Activated CD8-positive, alpha-beta T cell treated with anti-CD3 and anti-CD28 coated beads, Interleukin-2, amount 10 ng/mL, durations not matched to agents 7 days and 5 days (primary cell): ENCODE measurements at places on chromosomes 4 and X. TPM values are rescaled to one million over a fixed set of nuclear protein-coding genes. Genes with fewer than 3 reads are reported as not detected.

- H3K27me3 ChIP-seq: no peaks in the 10 kb centered on the region
- H3K36me3 ChIP-seq: no peaks in the 10 kb centered on the region
- H3K4me1 ChIP-seq: no peaks in the 10 kb centered on the region
Observed at GRCh38 chr4:149605601-149606378, 209.9 kb downstream of the IQCM start.

GRCh38 chr4:89538886-89539285, 231.3 kb upstream of the GPRIN3 start:
- DNase-seq: no peak
- peaks cover 26% of the 10 kb centered on the region for H3K27me3 ChIP-seq
- no peaks in the 10 kb centered on the region for H3K36me3 ChIP-seq
- no peak overlapping the region for H3K27ac ChIP-seq
- peaks cover 5% of the 10 kb centered on the region for H3K4me1 ChIP-seq

DNA sequence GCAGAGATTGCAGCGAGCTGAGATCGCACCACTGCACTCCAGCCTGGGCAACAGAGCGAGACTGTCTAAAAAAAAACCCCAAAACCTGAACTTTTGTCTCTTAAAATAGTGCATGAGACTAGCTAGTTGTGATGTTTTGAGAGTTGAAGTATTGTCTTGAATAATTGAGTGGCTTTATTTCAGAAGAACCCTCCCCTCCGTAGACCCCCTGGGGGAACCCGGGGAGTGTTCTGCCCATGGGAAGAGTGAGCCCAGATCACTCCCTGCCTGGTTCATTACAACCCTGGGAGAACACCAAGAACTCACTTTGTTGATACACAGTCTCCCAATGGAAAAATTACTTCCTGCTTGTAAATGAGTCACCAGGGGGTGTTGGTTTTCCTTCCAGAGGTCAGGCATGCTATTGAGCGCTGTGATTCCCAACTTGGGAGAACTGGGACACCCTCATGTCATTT, 65.3 kb upstream of the SHISA3 start:
- H3K27me3 ChIP-seq: peaks cover 3% of the 10 kb centered on the region
- H3K4me1 ChIP-seq: no peaks in the 10 kb centered on the region
- DNase-seq: no peak
- no peak overlapping the region for H3K27ac ChIP-seq
- H3K36me3 ChIP-seq: no peaks in the 10 kb centered on the region
- H3K4me3 ChIP-seq: no peak overlapping the region

PRKG2 gene
- 0.23 TPM for total RNA-seq

DNA sequence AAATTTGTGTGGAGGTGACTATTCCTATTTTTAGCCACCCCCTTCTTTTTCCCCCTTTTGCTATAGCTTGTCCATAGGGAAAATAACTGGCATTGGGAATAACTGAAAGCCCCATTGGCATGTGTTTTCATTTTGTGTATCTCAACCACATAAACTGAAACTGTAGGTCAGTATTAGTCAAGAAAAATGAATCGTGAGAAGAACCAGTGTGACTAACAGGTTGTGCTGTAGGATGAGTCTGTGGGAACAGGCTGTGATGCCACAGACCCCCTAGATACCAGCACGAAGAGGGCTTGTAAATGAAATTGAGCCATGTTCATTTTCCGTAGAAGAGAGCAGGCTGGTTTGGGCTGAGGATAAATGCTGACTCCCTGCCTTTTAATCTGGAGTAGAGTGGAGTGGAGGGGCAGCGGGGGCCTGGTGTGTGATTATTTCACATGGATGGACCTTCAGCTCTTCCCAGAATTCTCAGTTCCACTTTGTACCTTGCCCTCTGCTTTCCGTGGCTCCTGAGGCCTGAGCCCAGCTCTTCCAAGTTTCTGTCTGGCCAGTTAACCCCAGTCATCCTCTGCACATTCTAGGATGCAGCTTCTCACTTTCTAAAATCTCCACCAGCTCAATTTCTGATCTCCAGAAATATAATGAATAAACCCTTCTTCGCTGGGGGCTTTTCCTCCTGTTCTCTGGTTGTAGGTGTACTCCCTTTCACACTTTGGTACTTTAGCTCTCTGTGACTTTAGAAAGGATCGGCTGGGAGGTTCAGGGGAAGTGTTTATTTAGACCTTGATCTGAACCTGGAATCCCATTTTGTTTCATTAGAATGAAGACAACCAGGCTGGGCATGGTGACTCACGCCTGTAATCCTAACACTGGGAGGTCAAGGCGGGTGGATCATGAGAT, 37.3 kb downstream of the DCUN1D4 start:
- no peaks in the 10 kb centered on the region for H3K27me3 ChIP-seq
- no peak overlapping the region for H3K4me3 ChIP-seq
- no peak for DNase-seq
- peaks cover 34% of the 10 kb centered on the region for H3K36me3 ChIP-seq
- H3K27ac ChIP-seq: no peak overlapping the region
- peaks cover 6% of the 10 kb centered on the region for H3K4me1 ChIP-seq

- DNase-seq: peak; percentile 55
- no peaks in the 10 kb centered on the region for H3K27me3 ChIP-seq
- H3K4me3 ChIP-seq: peak overlapping the region; percentile 67
- H3K4me1 ChIP-seq: peaks cover 52% of the 10 kb centered on the region
- H3K36me3 ChIP-seq: peaks cover 8% of the 10 kb centered on the region
Observed at GRCh38 chr4:169621731-169622492, 1.5 kb downstream of the CLCN3 start.

- DNase-seq: no peak
- H3K27ac ChIP-seq: no peak overlapping the region
- H3K36me3 ChIP-seq: no peaks in the 10 kb centered on the region
- H3K4me3 ChIP-seq: no peak overlapping the region
Observed at GRCh38 chr4:132809298-132810032, 339.6 kb upstream of the PCDH10 start.

BEX5 gene
- 2.2 TPM for total RNA-seq

- H3K27ac ChIP-seq: no peak overlapping the region
- H3K36me3 ChIP-seq: no peaks in the 10 kb centered on the region
Observed at GRCh38 chrX:27548624-27549023, 41.5 kb upstream of the DCAF8L2 start.

GRCh38 chr4:168664242-168664891, 167.5 kb downstream of the PALLD start:
- no peak overlapping the region for H3K27ac ChIP-seq
- H3K4me3 ChIP-seq: no peak overlapping the region
- H3K4me1 ChIP-seq: no peaks in the 10 kb centered on the region

RBMX gene
- total RNA-seq: 276 TPM

- H3K27ac ChIP-seq: no peak overlapping the region
- H3K4me3 ChIP-seq: no peak overlapping the region
- no peak for DNase-seq
- H3K36me3 ChIP-seq: no peaks in the 10 kb centered on the region
- no peaks in the 10 kb centered on the region for H3K4me1 ChIP-seq
Observed at GRCh38 chr4:42293967-42294813, 103.1 kb upstream of the SHISA3 start.

PAGE5 gene
- not detected for total RNA-seq

GRCh38 chrX:113982766-113983165, 601.1 kb upstream of the HTR2C start:
- DNase-seq: no peak
- H3K27ac ChIP-seq: no peak overlapping the region
- no peak overlapping the region for H3K4me3 ChIP-seq
- H3K27me3 ChIP-seq: no peaks in the 10 kb centered on the region
- H3K36me3 ChIP-seq: no peaks in the 10 kb centered on the region
- H3K4me1 ChIP-seq: no peaks in the 10 kb centered on the region

DNA sequence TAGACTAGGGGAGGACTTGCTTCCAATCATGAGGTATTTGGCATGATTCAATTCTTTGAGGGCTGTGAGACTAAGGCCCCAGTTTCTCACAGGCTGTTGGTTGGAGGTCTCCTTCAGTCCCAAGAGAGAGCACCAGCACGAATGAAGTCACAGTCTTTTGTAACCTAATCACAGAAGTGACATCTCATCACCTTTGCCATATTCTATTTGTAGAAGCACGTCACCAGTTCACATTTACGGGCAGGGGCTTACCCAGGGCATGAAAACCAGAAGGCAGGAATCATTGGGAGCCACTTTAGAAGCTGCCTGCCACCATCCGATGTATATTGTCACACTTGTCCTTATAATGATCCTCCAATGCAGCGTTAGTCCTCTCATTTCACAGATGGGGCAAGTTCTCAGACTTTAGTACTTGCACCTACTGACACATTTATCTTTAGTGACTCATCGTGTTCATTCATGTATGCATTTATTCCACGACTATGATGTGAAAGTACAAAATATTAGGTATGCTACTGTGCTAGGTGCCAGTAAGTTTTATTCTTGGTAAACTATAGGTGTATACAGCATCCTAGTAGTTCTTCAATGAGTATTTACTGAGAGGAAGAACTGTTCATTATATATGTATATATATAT, 163.8 kb upstream of the PGRMC2 start:
- H3K4me3 ChIP-seq: no peak overlapping the region
- H3K4me1 ChIP-seq: peaks cover 7% of the 10 kb centered on the region
- H3K27me3 ChIP-seq: peaks cover 2% of the 10 kb centered on the region
- DNase-seq: no peak
- H3K27ac ChIP-seq: no peak overlapping the region
- no peaks in the 10 kb centered on the region for H3K36me3 ChIP-seq

DNA sequence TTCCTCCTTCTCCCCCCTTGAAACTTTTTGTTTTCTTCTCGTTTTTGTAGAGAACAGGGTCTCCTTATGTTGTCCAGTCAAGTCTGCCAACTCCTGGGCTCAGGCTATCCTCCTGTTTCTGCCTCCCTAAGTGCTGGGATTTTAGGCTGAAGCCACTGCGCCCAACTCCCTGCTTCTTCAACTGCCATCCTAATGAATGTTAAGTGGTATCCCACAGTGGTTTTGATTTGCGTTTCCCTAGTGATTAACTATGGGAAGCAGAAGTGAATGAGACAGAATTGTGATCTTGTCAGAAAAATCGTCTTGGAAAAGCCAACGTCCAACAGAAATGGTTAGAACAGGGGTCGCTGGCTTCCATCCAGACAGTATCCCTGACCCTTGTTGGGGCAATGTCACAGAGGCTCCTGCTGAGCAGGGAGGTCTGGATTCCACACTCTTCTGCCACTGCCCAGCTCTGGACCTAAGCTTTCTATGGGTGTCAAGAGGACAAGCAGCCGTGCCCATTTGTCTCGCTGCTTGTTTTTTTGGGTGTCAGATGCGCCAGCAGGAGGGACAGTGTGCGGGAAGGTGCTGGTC, 869 bp upstream of the ADD1 start:
- H3K4me1 ChIP-seq: peaks cover 53% of the 10 kb centered on the region
- H3K36me3 ChIP-seq: peaks cover 50% of the 10 kb centered on the region
- peak overlapping the region; percentile 91 for H3K27ac ChIP-seq
- H3K27me3 ChIP-seq: no peaks in the 10 kb centered on the region
- peak overlapping the region; percentile 82 for H3K4me3 ChIP-seq

DNA sequence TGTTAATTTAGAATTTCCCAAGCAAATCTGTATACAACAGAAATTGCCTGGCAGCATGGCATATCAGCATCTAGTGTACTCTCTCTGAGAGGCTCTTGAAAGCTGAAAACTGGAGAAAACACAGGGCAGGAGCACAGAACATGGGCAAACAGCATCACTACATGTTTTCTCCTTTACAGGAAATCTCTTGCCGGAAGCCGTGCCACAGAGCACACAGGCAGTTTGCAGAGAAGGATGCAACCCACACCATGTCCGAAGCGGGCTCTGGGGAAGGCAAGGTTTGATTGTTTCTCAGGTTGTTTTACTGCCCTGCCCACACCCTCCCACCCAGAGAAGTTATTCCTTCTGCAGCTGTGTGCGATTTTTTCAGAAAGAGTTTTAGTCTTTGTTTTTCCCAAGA, 41.1 kb upstream of the FAM9C start:
- peak; percentile 74 for DNase-seq
- peak overlapping the region; percentile 79 for H3K4me3 ChIP-seq

SYN1 gene
- 0.57 TPM for total RNA-seq

DNA sequence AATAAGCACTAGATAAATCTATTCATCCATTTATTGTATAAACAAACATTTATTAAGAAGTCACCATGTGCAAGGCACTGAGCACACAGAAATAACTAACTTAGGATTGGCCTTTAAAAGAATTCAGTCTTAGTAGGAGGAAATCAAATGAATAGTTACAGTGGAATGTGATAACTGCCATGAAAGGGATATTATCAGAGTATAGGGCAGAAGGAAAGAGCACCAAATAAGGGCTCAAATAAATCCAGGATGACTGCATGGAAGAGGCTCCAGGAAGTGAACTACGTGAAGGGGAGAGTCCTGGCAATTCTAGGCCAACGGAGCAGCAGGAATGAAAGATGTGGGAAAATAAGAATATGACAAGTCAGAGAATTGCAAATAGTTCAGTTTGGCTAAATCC, 406.0 kb downstream of the INPP4B start:
- peaks cover 2% of the 10 kb centered on the region for H3K36me3 ChIP-seq
- no peak for DNase-seq
- H3K4me3 ChIP-seq: no peak overlapping the region
- no peaks in the 10 kb centered on the region for H3K27me3 ChIP-seq
- no peak overlapping the region for H3K27ac ChIP-seq

DNA sequence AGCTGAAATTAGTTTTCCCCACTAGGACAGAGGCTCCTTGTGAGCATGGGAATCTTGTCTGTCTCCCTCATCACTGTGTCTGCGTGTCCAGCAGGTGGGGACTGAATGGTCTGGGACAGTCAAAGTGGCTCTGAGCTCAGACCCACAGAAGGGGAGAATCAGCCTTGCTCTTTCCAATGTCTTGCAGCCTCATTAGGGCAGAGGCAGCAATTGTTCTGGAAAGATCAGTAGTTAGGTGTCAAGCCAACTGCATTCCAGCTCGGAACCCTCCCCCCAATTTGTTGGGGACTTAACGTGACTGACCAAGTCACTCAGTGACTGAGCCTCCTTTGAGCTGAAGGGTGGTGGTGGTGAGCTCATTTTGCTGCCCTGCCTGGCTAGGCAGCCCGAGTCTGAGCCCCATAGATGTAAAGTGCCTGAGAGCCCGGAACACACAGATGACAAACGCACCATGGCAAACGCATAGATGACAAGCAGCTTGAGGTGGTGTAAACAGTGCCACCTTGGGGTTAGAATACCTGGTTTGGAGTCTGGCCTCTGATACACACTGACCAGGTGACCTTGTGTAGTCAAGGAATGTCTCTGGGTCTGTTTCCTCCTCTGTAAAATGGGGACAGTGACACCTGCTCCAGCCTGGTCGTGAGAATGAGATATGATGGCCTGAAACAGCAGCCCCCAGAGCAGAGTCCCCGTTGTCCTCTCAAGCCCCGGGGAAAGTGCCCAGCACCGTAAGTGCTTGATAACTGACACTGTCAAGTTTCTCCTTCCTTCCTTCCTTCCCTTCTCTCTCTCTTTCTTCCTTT, 2.7 kb upstream of the SORCS2 start:
- peaks cover 30% of the 10 kb centered on the region for H3K27me3 ChIP-seq
- H3K4me3 ChIP-seq: no peak overlapping the region
- H3K27ac ChIP-seq: no peak overlapping the region
- H3K36me3 ChIP-seq: no peaks in the 10 kb centered on the region

GRCh38 chr4:155946486-155946885, 7.2 kb downstream of the CTSO start:
- no peak for DNase-seq
- H3K36me3 ChIP-seq: no peaks in the 10 kb centered on the region
- H3K27me3 ChIP-seq: no peaks in the 10 kb centered on the region
- no peaks in the 10 kb centered on the region for H3K4me1 ChIP-seq

NR3C2 gene
- 5.7 TPM for total RNA-seq

MAGEC3 gene
- not detected for total RNA-seq
